ENCODE measurements at places on chromosomes 5 and 9.

GRCh38 chr9:128733256-128733655 is 9.3 kb upstream of the ZDHHC12 start:
- DNase-seq, result peak; percentile 32

DNA sequence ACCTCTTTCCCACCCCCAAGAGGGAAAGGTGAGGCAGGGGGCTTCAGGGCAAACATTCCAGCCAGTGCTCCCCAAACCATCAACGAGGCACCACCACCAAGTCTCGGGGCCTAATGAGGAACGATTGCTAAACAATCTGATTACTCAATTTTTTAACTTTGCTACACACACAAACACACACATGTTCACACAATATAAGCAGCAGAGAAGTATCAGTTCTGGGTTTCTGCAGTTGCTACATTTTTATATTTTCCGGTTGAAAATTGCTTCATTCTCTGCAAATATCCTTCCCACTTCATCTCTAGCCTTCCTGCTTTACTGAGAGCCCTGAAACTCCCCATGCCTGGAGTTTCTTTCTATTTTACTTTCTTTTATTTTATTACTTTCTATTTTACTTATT is 60.2 kb downstream of the FEM1C start:
- DNase-seq, result no peak

DNA sequence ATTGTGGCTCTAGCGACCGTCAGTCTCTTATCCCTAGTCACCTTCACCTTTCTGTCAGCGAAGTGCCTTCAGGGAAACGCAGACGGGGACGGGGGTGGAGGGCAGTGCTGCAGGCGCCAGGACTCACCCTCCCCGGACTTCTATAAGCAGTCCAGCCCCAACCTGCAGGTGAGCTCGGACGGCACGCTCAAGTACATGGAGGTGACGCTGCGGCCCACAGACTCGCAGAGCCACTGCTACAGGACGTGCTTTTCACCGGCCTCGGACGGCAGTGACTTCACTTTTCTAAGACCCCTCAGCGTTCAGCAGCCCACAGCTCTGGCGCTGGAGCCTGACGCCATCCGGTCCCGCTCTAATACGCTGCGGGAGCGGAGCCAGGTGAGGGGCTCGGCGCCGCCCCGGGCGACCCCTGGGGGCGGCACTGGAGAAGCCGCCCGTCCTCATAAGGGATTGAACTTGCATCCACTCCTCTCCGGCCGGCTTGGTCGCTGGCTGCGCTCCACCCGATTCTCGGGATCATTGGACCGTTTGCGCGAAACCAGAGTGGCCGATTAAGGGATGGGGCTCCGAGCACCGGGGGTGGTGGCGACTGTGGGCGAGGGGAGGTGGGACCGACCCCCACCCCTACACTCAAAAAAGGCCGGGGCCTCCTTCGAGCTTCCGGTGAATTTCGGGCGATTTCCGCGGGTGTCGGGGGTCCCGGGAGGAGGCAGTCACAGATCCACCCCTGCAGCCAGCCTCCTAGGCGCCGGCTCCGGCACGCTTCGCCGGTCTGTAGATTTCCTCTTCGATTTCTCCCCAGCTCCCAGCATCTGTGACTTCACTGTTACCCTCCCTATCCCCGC is 2.7 kb downstream of the PCDHGC5 start:
- DNase-seq, result no peak

DNA sequence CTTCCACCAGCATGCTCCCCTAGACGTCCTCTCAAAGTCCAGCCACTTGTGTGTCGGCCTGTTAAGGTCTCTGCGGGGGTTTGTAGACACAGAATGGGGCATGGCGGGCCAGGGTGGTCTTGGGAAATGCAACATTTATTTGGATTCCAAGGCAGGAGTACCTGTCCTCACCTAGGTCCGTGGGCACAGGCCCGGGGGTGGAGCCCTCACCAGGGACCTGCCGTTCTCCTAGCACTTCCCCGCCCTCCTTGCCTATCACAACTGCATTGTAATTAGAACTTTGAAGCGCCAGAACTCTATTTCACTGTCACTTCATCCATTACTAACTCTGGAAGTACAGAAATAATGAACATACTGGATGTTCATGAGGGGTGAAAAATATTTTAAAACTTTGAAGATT is 268.3 kb upstream of the ACTBL2 start:
- DNase-seq, result no peak

DNA sequence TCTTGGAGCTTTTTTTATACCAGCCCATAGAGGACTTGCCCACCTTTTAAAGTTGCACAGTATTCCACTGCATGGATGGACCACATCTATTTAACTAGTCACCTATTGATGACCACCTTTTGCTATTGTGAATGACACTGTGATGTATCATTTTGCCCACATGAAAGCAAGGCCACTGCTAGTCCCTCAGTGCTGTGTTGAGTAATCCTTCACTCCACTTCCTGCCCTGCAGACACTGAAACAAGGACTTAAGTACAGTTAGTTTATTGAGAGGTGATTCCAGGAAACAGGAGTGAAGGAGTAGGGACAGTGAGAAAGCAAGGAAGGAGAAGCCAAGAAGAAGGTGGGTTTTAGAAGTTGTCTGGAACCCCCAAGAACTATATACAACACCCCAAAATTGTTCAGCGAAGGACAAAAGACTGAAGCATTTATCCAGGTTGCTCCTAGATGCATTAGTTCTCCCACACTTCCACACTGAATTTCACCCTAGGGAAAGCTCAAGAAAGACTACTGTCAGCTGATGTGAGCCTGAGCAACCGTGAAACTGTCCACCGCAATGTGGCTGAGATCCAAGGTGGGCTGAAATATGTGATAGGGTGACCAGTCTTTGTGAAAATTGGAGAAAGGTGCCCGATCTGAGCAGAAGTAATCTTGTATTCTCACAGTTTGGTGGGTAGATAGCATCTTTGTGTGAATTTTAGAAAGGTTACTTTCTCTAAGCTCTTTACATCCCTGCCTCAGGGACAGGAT is 45.2 kb upstream of the ANKRD31 start:
- DNase-seq, result no peak

- peak; percentile 49 for DNase-seq
These were observed 73.5 kb upstream of the PRSS3 start for GRCh38 chr9:33721674-33722358.
